Cortex of kidney (tissue), 1 donor: ENCODE measurements at places on chromosomes 3 and 15.

DNA sequence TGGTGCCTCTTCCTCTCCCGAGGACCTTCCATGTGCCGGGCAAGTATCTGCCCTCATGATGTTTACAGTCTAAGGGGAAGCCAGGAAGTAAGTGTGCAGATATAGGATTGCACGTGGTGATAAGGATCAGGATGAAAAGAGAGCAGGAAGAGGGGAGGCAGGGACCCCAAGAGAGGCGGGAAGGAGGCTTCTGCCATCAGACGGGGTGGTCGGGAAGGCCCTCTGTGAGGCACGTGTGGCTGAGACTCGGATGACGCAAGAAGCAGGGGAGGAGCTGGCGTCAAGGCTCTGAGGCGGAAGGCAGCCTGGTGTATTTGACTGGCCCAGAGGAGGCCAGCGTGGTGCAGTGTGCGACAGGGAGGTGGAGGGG is 762 bp upstream of the IQSEC1 start:
- DNase-seq = no peak

- no peak for DNase-seq
Measured at GRCh38 chr3:190175490-190175889, 54.8 kb upstream of the P3H2 start.

- no peak for DNase-seq
Measured at GRCh38 chr3:69445498-69445897, 59.6 kb upstream of the FRMD4B start.

DNA sequence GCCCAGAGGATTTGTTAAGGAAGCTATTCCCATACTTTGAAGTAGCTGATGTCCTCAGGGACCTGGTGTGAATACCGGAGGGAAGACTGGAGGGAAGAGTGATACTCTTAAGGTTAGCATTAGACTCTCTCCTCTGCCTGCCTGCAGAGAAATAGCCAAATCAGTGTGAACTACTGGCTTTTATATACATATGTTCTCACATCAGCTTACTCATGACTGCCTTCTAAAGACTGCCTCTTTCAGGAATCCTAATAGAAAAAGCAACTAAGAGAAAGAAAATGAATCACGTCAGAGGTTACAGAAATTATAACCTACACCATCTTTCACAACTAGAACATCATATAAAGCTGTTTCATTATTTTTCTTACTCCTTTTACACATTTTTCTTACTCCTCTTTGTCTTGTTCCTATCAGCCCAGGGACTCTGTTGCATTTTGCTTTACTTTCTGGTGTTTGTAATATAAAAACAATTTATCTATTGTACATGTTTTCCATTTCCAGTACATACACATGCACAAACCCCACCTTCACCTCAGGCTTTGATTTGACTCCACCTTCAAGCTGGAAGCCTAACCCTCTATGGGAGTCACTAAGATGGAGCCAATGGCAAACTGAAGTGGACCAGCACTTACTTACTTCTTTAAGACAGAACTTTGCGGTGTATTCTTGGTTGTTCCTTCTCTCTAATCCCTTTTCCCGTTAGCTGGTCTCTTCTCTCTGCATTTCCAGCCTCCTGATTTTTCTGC is 257.7 kb upstream of the UBE2E1 start:
- DNase-seq = no peak

GRCh38 chr3:41716471-41716870 is 245.4 kb downstream of the ULK4 start:
- no peak for DNase-seq

- no peak for DNase-seq
Measured at GRCh38 chr3:170410428-170411029, 8.1 kb upstream of the CLDN11 start.

GRCh38 chr3:72270072-72270681 is 485.2 kb upstream of the PROK2 start:
- no peak for DNase-seq

- DNase-seq = no peak
Measured at GRCh38 chr3:21435871-21436270, 315.1 kb downstream of the ZNF385D start.

- no peak for DNase-seq
Measured at GRCh38 chr3:122609798-122610559, 32.5 kb downstream of the PARP15 start.

DNA sequence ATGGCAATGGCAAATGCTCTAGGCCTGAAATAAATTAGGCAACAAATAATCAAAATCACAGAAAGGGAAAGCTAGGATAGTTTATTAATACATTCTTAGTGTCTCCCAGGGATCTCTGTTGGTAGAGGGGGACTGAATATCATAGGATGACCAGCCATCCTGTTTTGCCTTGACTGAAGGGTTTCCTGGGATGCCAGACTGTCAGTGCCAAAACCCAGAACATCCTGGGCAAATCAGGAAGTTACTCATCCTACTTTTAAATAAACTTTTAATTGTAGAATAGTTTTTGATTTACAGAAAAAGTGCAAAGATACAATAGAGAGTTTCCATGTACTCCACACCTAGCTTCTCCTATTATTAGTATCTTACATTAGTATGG is 21.8 kb upstream of the SIAH2 start:
- DNase-seq = no peak

GRCh38 chr3:56302417-56302816 is 165.8 kb downstream of the ERC2 start:
- DNase-seq = no peak
